ENCODE measurements at places on chromosomes 12 and 14.

GRCh38 chr12:108881953-108882352 is 2.1 kb downstream of the DAO start:
- DNase-seq, result no peak

- no peak for DNase-seq
Measured at GRCh38 chr12:59723520-59723919, 127.7 kb downstream of the SLC16A7 start.

- DNase-seq, result no peak
Measured at GRCh38 chr12:70788774-70789173, 131.8 kb downstream of the PTPRR start.

DNA sequence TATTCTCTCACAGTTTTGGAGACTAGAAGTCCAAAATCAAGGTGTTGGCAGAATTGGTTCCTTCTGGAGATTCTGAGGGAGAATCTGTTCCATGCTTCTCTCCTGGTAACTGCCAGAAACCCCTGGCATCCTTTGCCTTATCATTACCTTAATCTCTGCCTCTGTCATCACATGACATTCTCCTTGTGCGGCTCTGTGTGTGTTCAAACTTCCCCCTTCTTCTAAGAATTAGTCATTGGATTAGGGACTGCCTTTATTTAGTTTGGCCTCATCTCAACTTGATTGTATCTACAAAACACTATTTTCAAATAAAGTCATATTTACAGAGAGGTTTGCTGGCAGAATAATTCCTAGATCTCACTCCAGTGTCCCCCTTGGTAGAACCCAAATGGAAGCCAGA is 68.9 kb downstream of the ZNF641 start:
- DNase-seq, result no peak

DNA sequence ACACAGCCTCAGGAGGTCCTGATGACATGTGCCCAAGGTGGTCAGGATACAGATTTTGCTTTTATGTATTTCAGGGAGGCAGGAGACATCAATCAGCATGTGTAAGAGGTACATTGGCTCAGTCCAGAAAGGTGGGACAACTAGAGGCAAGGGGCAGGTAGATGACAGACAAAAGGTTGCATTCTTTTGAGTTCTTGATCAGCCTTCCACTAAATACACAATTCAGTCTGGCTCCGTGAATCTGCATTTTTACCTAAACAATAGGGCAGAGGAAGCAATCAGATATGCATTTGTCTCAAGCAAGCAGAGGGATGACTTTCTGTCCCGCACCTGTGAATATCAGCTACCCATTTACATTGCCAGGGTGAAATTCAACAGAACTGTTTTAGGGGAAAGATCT is 178.6 kb downstream of the KSR2 start:
- no peak for DNase-seq

- no peak for DNase-seq
Measured at GRCh38 chr12:25271486-25272098, 20.9 kb upstream of the KRAS start.

- DNase-seq, result no peak
Measured at GRCh38 chr12:66692170-66692569, 13.3 kb upstream of the GRIP1 start.

- peak; percentile 13 for DNase-seq
Measured at GRCh38 chr14:61103541-61104339, 122.7 kb downstream of the SLC38A6 start.
